Bone marrow (tissue), 2 donors: ENCODE measurements at places on chromosomes 13 and 19.

DNA sequence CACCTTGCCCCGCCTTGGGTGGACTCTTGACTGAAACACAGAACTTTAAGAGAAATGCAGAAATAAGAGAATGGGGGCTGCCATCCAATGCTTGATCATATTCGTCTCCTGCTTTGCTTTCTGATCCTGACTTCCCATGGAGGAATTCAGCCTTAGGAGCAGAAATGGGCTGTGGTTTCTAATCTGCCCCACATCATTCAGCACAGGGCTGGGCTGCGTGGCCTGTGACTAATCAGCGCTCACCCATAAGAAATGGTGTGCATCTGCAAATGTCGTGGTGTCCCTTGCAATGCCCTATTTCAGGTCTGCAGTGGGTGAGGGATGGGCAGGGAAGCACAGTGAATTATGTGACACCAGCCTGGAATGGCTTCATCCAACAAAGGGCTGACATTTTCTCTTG lies 60.7 kb upstream of the URI1 start:
- DNase-seq, result no peak

GRCh38 chr19:49335784-49336481 lies 727 bp downstream of the CD37 start:
- no peak for DNase-seq

GRCh38 chr19:58409010-58409790 lies 751 bp downstream of the ZNF584 start:
- no peak for DNase-seq

DNA sequence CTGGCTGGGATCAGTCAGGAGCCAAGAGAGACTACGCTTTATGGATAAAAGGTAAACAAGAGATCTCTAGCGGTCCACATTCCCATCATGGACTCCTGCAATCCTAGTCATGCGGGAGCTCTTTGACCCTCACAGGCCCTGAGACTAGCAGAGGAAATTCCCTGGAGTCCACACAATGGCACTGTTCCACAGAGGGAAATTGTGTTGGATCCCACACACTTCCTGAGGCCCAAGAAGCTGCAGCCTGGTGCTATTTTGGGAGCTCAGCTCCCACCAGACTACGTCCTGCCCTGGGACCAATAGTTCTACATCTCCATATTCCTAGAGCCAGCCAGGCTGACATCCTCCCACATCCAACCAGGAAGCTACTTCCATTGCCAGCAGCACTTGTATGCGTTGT lies 2358.4 kb downstream of the PCDH9 start:
- no peak for DNase-seq

- no peak for DNase-seq
Observed at GRCh38 chr19:51514866-51515481, 13.4 kb upstream of the SIGLEC12 start.

DNA sequence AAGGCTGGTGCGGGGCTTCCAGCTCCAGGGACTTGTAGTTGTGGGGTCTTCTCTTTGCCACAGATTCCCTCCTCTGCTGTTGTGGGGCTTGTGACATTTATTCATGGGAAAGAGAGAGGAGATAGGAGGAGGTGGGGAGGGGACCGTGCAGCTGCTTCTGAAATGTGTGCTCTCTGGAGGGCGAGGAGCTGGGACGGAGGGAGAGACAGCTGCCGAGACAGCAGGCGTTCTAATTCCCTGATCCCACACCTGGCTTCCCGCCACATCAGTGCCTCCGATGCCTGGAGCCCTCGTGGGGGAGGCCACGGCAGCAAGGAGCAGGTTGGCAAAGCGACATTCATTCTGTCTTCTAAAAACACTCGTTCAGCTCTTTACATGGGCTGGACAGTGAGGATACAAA lies 164.4 kb downstream of the USP12 start:
- DNase-seq, result no peak

DNA sequence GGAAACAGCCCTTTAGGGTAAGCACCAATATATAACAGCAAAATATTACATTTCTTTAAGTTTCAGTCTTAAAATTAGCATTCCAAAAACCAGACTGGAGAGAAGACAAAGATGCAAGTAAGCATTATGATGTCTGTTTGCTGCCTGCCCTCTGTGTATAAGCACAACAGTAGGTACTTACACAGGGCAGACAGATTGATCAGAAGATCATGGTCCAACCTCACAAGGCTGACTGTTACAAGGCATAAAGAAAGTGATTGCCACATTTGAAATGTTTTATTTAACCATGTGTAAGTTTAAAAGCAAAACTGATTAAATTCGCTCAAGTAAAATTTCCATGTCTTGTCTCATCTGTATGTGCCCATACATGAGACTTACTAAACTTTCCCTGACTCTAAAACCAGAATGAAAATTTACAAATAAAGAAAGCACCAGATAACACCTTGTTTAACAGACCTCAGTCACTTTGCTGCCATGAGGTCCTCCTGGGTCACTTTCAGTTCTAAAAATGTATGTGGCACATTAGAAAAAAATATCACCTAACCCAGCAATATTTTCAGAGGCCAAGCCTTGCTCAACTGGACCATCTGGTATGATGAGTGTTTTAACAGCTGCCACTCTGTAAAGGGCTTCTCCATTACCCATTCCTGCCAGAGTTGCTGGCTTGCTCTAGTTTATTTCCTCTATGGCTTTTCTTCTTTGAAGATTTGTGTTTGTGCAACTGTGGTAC lies 297.0 kb downstream of the RBM26 start:
- DNase-seq, result no peak

GRCh38 chr19:33175156-33175782 lies 18.9 kb upstream of the LRP3 start:
- DNase-seq, result no peak

GRCh38 chr13:91126806-91127205 lies 220.7 kb upstream of the MIR17HG start:
- no peak for DNase-seq

DNA sequence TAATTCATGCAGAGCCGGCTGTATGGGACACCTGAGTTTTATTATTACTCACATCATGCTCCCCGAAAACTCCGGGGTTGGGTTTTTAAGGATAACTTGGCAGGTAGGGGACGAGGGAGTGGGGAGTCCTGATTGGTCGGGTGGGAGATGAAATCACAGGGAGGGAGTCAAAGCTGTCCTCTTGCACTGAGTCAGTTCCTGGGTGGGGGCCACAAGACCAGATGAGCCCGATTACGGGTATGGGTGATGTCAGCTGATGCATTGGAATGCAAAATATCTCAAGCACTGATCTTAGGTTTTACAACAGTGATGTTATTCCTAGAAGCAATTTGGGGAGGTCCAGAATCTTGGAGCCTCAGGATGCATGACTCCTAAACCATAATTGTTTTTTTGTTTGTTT lies 18.6 kb upstream of the COG3 start:
- DNase-seq, result no peak

- DNase-seq, result no peak
Observed at GRCh38 chr13:112843392-112844111, 125.5 kb upstream of the MCF2L start.

GRCh38 chr19:30249911-30250310 lies 122.3 kb upstream of the ZNF536 start:
- no peak for DNase-seq

DNA sequence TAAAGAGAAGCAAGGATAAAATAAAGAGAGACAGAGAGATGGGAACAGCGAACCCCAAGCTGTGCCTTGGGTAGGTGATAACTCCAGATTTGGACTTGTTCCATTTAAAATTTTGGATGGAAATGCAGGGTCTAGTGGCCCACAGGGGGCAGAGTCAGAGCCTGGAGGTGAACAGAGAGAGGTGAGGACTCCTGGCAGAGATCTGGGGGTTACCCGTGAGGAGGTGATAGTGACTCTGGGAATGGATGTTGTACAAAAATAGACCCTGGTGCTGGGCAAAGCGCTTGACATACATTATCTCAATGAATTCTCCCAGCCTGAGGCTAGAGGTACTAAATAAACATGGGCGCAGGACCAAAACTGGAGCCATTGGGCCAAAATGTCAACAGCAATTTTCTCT lies 14.3 kb upstream of the DHRS12 start:
- DNase-seq, result no peak
